ENCODE measurements at places on chromosomes 16 and 17. TPM values are rescaled to one million over a fixed set of nuclear protein-coding genes. Genes with fewer than 3 reads are reported as not detected.

CACNG1 gene
- total RNA-seq: not detected

SLC5A11 gene
- 0.12 TPM for total RNA-seq

KRTAP1-5 gene
- total RNA-seq: not detected

SDK2 gene
- 0.89 TPM for total RNA-seq

HID1 gene
- 4.6 TPM for total RNA-seq

SPNS2 gene
- total RNA-seq: 16.7 TPM

SLC26A11 gene
- 10.1 TPM for total RNA-seq

DNA sequence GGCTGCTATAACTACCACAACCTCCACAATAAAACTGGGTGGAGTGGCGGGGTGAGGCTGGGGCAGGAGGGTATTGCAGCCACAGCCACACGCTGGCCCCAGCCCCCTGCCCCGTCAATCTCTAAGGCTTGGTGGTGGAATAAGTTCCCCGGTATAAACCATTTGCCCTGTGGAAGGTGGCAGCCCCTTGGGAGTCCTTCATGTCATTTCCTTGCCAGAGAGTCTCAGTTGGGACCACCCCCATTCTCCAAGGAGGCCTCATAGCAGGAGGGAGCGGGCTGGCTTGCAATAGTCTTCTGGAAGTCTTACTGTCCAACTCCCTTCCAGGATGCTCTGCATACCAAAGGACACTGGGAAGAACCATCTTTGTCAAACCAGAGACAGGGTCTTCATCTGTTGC lies 19.4 kb downstream of the CD300A start:
- ATAC-seq: no peak

GRCh38 chr16:51701025-51701424 lies 550.0 kb upstream of the SALL1 start:
- ATAC-seq: no peak
